Globus pallidus (tissue), 1 donor: ENCODE measurements at places on chromosomes 16 and 17.

DNA sequence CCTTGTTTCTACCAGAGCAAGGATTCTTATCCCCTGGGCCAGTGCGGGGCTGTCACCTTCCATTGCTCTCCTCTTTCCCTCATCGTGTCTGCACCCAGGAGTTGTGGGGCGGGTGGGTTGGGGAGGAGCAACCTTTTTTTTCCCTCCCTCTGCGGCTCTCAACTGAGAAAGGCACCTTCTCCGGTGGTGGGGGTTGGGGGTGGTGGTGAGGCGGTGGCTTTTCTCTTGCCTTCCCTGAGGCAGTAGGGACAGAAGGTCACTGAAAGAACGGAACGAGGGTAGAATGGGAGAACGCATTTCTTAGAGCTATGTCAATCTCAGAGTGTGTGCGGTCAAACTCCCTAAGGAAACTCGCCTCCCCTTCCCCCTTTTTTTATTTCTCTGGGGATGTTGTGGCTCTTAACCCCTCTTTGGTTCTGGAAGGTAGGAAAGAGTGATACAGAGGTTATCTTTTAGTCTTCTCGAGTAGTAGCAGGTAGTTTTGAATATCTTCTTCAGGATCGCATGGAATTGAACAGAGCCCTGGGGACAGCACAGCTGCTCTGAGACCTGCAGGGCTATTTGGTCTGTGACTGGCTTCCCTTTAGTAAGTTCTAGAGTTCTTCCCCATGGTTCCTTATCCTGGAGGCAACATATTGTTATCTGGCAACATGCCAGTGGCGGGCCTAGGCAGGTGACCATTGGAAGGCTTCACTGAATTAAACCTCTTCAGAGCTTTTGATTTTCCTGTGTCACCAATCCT, 994 bp downstream of the CLTC start:
- peak; percentile 35 for DNase-seq

GRCh38 chr17:54899721-54900456, 763 bp upstream of the TOM1L1 start:
- DNase-seq, result no peak

DNA sequence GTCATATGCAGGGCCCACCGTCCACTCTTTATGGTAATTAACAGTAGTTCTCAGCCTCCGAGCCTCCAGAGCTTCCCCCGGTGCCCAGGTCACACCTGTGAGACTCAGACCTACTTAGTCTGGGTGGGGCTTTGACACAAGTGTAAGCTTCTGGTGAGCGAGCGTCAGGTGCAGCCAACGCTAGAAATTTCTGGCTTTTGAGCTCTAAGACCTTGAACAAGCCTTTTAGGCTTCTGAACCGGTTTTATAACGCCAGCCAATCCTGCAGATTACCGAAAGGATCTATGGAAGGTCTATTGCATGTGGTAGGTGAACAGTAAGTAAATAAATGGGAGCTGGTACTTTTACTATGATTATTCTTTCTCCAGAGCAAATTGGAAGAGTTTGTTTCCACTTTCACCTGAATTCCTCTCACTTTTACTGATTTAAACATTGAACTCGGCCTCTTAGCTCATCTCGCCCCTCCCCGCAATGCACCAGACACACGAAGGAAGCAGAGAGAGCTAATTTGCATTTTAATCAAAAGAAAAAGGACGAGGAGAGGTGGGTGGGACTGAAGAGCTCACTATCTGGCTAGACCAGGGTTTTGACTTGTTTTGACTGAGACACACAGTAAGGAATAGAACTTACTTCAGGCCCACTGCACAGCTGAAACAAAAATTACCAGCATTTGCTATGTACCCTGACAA, 47.1 kb downstream of the ABAT start:
- no peak for DNase-seq

DNA sequence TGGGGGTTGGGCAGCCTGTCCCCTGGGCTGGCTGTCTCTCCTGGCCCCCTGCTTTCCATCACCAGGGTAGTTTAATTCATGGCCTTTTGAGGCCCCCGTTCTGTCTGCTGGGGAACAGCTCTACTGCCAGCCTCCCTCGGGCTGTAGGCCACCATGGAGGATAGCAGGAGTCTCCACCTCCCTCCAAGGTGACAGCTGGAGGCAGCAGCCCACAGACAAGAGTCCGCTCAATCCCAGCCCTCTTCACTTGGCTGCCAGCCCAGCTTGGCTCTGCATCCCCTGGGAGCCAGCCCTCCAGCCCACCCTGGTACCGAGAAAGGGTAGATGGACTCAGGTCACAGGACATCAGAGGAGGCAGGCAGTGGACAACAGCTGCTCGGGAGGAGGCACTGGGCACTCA, 194.6 kb upstream of the SDK2 start:
- DNase-seq, result no peak

GRCh38 chr17:18323007-18323406, 7.9 kb downstream of the SMCR8 start:
- DNase-seq, result no peak

DNA sequence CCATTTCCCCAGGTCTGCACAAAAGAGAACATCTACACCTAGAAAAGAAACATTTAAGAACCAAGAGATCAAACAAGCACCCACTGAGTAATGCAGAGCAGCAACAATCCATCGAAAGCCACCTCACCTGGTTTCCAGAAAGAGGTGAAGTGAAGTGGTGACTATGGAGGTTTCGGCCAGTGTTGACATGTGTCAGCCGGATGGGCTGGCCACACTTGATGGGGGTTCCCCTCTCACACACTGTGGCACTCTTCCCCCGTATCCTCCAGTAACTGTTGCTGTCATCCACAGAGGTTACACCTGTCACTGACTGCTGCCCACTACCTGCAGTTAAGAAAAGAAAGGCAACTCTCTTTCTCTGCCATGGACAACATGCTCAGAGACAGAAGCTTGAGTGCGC, 6.5 kb downstream of the SDF2 start:
- DNase-seq, result no peak

DNA sequence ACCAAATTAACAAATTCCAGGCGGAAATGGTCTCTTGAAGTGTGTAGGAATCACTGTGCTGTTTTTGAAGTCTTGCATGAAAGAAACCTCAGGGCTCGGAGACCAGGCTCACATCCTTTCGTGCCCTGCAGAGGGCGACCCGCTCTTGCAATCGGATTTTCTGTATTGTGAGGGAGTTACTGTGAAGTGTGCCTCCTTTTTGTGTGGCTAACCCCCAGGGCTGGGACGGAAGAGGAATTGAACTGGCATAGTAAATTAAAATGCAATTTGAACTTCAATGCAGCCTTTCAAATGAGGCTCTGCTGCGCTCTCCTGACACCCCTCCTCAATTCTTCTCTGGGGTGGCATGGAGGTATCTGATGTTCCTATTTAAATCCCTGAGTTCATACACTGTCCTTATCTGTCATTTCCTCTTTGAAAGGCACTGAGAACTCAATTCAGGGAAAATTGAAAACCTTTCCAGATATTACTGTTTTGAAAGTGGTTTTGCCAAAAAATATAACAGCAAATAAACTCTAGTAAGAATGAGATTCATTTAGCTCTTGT, 51.5 kb upstream of the MGAT5B start:
- peak; percentile 10 for DNase-seq

DNA sequence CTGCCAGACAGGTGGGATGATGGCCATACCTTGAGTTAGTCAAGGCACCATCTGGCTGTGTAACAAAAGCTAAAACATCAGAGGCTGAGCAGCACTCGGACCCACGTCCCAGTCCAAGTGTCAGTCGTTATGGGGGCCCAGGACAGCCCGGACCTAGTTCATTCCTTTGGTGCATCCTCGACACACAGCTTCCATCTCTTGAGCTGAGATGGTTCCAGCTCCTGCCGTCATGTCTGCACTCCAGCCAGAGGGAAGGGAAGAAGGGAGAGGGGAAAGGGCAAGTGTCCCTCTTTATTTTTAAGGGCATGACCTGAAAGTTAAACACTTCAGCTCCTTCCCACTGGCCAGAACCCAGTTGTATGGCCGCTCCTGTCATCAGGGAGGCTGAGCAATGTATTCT, 218.0 kb downstream of the SEC14L1 start:
- no peak for DNase-seq

- no peak for DNase-seq
Observed at GRCh38 chr17:8598913-8599312, 31.6 kb downstream of the MYH10 start.

DNA sequence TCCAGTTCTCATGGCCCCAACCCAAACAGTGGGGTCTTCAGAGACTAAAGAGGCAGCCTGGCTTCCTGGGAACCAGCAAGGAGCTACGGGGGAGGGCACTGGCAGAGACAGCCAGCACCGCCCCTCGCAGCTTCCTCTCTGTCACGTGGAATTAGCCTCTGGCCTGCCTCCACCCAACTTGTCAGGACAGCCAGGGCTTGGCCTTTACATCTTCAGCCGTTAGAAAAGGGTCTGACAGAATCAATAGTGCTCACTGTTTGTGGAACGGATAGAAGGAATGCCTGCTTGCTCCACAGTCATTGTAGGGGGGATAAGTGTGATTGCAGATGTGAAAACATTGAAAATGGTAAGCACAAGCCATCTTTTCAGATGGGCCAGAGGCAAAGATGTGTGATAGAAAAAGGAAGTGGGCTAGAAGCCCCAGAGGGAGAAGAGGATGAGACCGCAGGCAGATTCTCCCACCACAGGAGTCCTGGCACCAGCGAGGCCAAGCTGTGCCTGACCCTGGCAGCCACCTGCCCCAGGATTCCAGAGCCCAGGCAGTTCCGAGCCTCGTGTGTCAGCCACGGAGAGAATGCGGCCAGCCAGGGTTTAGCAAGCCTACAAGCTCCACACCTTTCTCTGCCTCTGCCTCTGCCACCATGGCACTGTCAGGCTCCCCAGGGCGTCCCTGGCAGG, 18.6 kb downstream of the GRIN2C start:
- DNase-seq, result peak; percentile 79

DNA sequence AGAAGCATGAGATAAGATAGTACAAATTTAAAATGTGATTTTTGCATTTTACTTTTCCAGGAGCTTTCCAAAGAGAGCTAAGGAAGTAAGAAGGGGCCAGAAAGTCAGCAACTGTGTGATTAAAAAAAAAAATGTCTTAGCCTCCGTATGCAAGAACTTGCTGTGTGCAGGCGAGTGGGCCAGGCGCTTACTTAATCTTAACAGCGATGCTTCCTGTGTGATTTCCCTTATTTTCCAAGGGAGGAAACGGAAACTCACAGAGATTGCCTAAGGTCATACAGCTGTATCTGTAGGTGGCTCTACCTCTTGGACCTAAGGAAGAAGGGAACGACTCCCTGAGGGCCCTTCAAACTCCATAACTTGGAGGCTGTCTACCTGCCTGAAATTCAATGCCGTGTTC, 11.1 kb downstream of the HS3ST3B1 start:
- DNase-seq, result no peak

DNA sequence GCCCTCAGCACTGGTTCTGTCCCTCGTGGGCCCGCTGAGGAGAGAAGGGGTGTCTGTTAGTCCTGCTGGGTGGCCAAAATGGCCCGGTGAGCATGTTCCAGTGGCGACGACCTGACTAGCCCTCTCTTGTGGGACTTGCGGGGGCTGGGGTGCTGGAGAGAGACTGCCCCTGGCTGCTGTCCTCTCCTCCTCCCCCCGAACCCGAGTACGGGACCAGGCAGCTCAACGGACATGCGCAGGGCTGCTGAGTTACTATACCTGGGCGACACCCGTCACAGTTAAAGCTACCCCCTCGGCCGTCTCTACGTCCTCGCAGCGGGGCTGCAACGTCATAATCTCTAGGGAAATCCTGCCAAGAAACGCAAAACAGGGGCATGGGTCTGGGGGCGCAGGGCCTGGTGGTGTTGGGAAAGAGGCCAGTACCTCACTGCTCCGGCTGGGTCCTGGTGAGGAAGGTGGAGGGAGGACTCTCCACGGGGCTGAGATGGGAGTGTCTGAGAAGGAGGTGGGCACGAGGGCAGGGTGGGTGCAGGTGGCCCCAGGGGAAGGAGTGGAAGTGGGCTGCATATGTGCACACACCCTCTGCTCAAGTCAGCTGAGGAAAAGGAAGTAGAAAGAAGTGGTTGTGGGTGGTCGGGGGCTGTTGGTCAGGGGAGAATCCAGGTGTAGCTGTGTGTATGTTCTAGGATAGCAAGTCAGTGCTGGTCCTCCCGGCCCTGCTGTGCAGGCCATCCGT, 13.4 kb downstream of the FLOT2 start:
- no peak for DNase-seq

- no peak for DNase-seq
Observed at GRCh38 chr16:68319185-68319908, 8.5 kb downstream of the PRMT7 start.

DNA sequence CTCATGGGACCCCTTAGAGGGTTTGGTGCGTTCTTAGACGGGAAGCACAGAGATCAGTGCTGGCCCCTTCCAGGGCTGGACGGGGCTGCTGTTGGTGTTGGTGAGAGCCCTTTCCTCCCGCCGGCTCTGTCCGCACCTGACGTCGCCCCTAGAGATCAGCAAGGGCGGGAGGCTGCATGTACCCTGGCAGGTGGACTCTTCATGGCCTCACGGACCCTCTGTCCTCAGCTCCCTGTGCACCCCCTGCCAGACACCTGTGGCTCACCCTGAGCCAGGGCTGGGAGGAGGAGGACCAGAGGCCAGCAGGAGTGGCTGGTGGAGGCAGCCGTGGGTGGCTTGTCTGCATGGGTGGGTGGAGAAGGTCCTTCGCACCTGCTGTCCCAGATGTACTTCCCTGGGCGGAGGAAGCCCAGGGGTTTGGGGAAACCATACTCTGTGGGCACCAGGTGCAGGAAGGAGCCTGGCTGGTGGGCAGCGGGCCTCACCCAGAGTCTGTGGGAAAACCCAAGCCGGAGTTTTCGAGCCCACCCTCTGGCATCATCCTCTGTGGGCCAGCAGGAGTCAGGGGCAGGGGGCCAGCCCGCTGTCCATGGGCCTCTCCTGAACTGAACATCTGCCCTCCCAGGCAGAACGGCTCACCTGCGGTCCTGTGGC, 348.6 kb downstream of the SEC14L1 start:
- DNase-seq, result no peak

GRCh38 chr16:16780588-16780987, 401.6 kb downstream of the NPIPA7 start:
- no peak for DNase-seq

DNA sequence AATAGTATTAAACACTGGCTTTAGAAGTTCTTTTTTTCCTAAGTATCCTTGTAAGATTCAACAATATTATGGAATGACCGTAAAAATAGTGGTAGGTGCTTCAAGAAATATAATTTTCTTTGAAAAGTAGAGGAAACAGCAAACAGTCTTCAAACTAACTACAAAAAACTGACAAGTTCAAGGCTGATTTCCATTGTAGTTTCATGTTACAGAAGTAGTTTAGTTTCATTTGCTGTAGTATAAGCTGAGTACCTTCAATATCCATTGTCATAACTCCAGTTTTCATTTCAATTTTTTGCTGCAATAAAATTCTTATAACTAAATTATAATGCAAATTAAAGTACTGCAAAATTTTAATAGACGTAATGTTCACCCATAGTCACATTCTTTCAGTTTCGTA, 19.3 kb downstream of the PHKB start:
- no peak for DNase-seq

- DNase-seq, result no peak
Observed at GRCh38 chr17:79001190-79002020, 8.2 kb downstream of the CANT1 start.

DNA sequence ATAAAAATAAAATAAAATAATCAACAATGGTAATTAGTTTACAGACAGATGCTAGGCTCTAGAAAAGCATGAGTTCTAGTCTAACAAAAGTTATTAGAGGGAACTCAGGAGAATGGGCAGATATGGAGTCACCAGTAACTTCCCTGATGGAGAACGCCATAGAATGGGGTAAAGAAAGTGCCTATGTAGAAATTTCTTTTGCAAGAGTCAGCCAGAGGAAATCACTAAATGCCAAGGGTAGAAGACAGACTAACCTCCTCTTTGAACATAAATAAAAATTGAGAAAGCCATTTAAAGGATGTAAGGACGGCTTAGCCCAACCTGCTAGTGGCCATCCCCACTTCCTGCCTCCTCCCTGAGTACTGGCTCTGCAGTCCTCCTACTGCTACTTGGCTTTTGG, 141.6 kb downstream of the VPS53 start:
- no peak for DNase-seq
